Right kidney (tissue), 9 donors: ENCODE measurements at places on chromosomes 2 and 18.
A peak's percentile ranks its signal among the peaks of the same experiment; 100 is the strongest.

GRCh38 chr18:23437357-23438045 is 15.6 kb upstream of the RIOK3 start:
- peak; percentile 91 for DNase-seq

- peak; percentile 24 for DNase-seq
These were observed 365.5 kb upstream of the SYT4 start for GRCh38 chr18:43642727-43643330.

GRCh38 chr18:8962192-8962779 is 140.2 kb upstream of the NDUFV2 start:
- DNase-seq, result no peak

GRCh38 chr18:70166668-70167067 is 38.8 kb downstream of the RTTN start:
- DNase-seq, result no peak

- no peak for DNase-seq
These were observed 126.6 kb downstream of the DPP4 start for GRCh38 chr2:161947406-161947805.

- no peak for DNase-seq
These were observed 14.0 kb downstream of the PSD4 start for GRCh38 chr2:113187771-113188170.

DNA sequence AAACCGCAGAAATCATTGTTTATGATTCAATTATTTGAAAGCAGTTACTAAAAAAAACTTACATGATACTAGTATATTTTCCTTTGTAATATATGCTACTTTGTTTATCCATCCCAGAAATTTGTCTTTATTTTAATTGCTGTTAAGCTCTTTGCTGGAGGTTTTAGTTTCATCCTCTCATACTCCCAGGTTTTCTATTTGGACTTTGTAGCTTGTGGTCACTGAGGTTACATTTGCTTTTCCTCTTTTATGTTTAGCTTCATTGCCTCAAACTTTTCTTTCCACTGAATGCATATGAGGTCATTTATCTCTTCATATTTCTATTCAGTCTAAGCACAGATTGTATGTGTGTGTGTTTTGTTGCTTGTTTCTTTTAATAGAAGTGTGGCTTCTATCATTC is 89.9 kb downstream of the ERBB4 start:
- DNase-seq, result no peak

GRCh38 chr18:32346671-32347070 is 124.0 kb downstream of the GAREM1 start:
- DNase-seq, result no peak

GRCh38 chr2:3595985-3596384 is 1.1 kb downstream of the COLEC11 start:
- no peak for DNase-seq

- no peak for DNase-seq
These were observed 342.8 kb downstream of the DYSF start for GRCh38 chr2:71796174-71796593.

- no peak for DNase-seq
These were observed 166.4 kb downstream of the AKAIN1 start for GRCh38 chr18:5030636-5031035.
